ENCODE measurements at places on chromosomes 13 and 19.

DNA sequence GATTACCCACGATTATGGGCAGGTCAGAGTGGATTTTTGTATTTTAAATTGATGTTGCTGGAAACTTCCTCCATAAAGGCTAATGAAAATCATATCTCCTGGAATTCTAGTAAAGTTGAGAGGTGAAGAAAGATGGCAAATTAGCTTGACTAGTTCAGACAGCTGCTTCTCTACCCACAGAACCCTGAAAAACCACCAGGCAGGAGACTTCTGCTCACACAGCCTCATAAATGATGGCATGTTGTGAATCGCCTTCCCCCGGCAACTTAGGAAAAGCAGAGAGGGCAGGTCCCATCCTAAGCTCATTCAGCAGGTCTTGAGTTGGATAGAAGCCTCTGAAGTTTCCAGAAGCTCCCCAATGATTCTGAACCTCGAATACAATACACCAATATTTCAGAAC, 87.6 kb upstream of the SLC7A1 start:
- DNase-seq = no peak

DNA sequence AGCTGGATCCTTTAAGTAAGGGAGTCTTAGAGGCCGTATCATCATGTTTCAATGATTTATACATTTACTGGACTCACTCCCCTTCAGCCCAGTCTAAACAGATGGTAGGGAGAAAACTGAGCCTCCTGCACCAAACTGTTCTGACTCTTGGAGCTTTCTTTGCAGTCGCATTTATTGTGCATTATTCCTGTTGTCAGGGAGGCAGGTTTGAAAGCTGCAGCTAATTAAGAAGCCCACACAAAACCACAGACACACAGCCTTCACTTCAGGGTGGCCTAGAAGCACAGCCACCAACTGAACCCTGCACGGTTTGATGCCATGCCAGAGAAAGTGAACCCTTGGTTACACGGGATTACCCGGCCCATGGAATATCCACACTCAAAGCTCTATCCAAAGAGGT, 911.0 kb downstream of the UQCRFS1 start:
- DNase-seq = no peak

DNA sequence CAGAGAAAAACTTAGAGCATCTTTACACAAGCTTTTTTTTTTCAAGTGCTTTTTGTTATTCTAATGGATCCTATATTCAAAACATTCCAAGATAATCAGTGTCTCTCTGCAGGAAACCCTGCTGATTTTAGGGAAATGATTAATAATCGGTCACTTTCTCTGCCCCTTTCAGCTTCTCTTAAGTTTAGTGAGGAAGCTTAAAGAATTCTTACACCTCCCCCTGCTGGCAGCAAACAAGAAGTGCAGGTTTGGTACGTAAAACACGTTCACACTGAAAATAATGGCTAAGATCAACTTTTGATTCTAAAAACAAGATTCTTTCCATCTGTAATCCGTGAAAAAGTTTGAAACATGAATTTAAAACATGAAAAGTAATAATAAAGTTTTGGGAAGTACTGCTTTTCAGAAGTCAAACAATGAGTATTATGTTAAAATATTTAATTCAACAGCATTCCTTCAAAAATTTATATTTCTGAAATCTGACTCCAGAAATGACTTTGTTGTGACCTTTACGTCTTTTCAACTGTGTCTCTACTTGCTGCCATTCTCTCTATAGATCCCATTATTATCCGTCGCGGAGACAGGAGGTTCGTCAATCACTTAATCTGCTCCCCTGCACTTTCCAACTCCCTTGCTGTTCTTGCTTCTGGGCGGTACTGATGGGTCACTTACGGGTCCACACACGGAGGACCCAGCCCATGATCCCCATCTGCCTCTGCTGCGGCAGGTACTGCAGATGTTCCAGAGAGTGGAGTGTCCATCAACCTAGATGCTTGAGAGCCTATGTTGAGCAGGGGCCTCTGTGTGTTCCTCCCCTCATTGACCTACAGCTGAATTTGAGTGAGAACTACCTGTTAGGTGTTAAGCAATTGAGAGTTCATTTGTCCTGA, 203.1 kb upstream of the EDNRB start:
- peak; percentile 50 for DNase-seq

- peak; percentile 44 for DNase-seq
Observed at GRCh38 chr19:887072-887471, 5.9 kb downstream of the MED16 start.

GRCh38 chr13:97228850-97229521, 6.9 kb downstream of the MBNL2 start:
- DNase-seq = no peak

- no peak for DNase-seq
Observed at GRCh38 chr19:48329167-48329891, 4.0 kb downstream of the EMP3 start.

- peak; percentile 94 for DNase-seq
Observed at GRCh38 chr19:1177322-1178114, 3.5 kb upstream of the SBNO2 start.

DNA sequence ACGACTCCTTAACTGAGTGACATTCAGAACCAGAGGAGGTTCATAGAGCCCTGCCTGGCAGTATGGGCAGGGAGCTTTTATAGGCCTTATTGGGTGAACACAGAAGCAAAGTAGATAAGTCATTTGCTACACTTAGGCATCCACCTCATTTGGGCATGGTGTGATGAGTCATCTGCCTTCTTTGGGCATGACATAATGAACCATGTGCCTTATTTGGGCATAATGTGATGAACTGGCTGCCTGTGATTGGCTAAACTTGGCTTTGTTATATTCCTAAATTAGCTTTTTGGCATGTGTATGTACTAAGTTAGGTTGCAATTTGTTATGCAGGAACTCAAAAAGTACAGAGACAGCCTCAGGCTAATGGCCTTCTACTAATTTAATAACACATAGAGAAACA, 2210.2 kb upstream of the PCDH20 start:
- DNase-seq = no peak

DNA sequence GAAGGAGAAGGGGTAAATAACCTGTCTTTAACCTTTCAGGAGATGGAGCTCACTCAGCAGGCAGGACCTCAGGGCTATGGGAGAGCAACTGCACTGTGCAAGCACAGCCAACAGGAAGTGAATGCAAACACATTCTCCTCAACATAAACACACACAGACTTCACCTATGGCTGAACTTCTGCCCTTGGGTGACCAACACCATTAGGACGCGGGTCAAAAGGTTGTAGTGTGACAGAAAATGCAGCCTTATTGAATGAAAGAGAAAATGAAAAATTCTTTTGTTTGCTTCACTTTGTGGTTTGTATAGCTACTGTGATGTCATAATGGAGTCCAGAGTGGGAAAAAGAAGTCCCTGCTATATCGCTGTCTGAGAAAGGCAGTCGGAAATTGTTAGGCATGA, 323.0 kb downstream of the NDFIP2 start:
- no peak for DNase-seq

DNA sequence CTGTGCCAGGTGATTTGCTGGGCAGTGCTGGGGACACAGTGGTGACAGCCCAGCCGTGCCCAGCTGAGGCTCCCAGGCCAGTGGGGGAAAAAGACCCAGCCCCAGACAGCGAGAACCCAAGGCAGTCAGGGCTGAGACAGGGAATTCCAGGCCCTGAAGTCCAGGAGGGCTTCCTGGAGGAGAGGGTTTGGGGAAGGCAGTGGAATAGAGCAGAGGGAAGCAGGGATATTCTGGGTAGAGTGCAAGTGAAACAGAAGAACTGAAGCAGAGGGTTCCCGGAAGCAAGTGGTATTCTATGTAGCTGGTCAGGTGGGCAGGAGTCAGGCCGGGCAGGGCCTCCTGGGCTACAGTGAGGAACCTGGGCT, 1.3 kb upstream of the CEACAM16 start:
- DNase-seq = no peak

GRCh38 chr13:94121686-94122085, 357.8 kb downstream of the DCT start:
- peak; percentile 3 for DNase-seq

DNA sequence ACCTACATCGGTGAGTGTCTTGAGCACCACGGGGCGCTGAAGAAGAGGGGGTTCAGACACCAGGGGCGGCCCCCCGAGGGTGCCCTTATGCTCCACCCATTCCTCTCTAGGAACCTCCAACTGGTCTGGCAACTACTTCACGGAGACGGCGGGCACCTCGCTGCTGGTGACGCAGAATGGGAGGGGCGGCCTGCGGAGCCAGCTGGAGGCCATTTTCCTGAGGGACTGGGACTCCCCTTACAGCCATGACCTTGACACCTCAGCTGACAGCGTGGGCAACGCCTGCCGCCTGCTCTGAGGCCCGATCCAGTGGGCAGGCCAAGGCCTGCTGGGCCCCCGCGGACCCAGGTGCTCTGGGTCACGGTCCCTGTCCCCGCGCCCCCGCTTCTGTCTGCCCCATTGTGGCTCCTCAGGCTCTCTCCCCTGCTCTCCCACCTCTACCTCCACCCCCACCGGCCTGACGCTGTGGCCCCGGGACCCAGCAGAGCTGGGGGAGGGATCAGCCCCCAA, 12.1 kb downstream of the HIPK4 start:
- DNase-seq = no peak

DNA sequence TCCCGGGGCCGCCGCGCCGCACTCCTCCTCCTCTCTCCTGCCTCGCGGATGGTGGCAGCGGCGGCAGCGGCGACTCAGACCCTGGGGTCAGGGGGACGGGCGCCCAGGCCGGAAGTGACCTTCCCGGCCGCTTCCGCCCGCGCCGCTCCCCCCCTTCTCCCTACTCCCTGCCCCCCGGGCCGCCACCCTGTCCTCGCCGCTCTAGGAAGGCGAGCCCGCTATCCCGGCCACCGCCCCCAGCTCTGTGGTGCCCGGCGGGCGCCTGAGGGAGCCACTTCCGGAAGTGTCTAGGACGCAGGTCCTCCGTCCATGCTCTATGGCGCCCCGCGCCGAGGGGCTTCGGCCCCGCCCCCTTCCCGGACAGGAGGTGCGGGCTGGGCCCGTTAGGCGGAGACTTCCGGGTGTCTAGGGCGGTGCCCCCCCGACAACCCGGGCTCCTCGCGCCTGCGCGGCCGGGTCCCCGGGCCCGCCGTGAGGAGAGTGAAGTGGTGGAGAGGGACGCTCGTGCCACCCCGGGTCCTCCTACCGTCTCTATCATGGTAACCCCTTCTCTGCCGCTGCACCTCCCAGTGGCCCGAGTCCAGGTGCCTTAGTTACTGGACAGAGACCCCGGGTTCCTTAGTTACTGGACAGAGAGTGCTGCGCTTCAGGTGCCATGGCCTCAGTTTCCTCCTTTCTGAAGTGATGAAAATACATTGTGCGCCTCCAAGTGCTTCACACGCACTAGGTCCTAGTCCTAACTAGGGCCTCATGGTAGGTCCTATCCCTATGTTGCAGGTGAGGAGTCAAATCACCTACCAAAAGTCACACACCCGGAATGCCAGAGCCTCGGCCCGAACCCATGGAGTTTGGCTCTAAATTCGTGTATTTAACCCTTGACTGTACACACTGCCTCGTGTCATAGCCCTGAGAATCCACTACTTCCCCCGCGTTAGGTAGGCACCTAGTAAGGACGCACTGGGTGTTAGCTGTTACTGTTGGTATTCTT, at the start of gene ZNF787:
Gene ZNF787 (minus strand): TSS at position 116 of the 988 bp plus-strand sequence. CDS start 18,078 bp downstream, outside the sequence.
- DNase-seq = peak; percentile 96

DNA sequence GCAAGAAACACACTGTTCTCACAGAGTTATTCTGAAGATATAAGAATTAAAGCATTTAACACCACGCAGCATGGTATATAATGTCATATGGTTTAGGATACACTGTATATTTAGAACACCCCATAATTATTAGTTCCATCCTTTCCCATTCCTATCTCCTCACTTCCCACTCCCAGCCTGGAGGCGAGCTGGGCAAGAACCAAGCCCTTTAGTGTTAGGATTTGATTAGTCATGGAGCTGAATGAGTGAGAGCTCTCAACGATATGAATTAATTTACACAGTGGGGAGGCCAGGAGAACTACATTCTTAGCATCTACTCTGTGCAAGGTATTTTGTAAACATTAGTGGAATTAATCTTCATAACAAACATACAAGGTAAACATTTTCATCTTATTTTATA, 934.3 kb downstream of the DIAPH3 start:
- DNase-seq = no peak

DNA sequence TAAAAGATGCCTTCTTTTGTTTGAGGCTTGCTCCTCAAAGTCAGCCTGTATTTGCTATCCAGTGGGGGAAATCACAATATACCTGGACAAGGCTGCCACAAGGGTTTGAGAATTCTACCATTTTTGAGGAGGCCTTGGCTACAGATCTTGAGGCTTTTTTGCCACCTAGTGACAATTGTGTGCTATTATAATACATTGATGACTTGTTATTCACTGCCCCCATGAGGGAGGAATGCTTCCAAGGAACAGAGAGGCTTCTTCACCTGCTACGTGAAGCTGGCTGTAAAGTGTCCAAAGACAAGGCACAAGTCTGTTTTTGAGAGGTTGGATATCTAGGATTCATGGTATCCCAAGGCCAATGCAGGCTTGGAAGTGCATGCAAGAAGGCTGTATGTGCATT, 72.5 kb downstream of the ZNF708 start:
- no peak for DNase-seq

- DNase-seq = no peak
Observed at GRCh38 chr13:41931337-41931736, 29.6 kb downstream of the VWA8 start.

DNA sequence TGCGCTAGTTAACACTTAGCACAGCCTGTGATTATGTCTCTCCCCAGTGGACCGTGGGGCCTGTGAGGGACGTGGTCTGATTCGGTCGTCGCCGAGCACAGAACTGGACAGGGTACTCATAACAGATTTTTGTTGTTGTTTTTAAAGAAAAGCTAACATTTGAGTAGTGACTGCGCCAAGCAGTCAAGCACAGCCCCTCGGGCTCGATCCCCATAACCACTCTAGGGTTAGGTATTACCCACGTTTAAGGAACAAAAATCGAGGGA, 805 bp upstream of the PTOV1 start:
- DNase-seq = no peak

GRCh38 chr19:39582891-39583625, 19.3 kb upstream of the LGALS13 start:
- no peak for DNase-seq

- no peak for DNase-seq
Observed at GRCh38 chr13:32737111-32737571, 150.9 kb downstream of the PDS5B start.

DNA sequence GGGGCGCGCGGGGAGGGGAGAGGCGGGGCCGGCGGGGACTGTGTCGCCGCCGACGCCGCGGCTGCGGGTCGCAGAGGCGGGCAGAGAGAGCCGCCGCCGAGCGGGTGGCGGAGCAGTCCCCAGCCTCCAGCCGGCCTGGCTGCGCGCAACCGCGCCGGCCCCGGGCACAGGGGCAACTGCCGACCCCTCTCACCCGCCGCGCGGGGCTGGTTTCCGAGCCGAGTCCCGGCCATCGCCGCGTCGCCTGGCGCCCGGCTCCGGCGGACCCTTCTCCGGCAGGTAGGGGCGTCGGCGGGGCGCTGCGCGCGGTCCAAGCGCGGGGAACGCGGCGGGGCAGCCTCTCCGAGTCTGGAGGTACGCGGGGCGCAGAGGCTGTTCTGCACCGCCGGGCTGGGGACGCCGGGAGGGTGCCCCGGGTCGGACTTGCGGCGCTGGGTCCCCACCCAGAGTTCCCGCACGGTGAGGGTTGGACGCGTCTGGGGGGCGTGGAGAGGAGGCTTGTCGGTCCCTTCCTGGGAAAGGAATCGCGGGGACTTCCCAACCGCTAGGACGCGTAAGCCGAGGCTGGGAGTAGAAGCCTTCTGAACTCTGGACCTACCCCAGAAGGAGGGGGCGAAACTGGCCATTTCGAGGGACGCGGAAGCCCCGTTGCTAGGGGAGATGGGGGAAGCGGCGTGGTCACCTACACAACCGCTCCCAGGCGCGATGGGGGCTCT, 133.6 kb upstream of the MYO16 start:
- DNase-seq = no peak
